ENCODE measurements at places on chromosomes 5 and 9.

DNA sequence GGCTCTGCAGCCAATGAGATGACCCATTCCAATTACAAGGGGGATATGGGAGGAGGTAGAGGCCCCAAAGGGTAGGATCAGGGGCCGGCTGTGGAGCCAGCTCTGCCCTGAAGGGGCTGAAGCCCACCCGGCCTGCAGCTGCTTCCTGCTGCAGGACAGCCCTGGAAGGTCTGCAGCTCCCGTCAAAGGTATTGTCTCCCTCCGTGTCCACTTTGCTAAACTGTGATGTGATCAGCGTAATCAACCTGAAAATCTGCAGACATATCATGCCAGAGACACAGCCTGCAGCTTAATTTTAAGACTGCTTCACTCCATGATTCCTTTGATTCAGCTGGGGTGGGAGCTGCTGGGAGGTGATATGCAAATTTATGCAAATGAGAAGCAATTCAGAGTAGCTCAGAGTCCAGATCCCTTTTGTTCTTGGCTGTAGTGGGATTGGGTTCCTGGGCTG, 90.7 kb downstream of the GADD45G start:
- DNase-seq, result no peak

GRCh38 chr5:103034662-103035392, 85.1 kb downstream of the GIN1 start:
- DNase-seq, result no peak

DNA sequence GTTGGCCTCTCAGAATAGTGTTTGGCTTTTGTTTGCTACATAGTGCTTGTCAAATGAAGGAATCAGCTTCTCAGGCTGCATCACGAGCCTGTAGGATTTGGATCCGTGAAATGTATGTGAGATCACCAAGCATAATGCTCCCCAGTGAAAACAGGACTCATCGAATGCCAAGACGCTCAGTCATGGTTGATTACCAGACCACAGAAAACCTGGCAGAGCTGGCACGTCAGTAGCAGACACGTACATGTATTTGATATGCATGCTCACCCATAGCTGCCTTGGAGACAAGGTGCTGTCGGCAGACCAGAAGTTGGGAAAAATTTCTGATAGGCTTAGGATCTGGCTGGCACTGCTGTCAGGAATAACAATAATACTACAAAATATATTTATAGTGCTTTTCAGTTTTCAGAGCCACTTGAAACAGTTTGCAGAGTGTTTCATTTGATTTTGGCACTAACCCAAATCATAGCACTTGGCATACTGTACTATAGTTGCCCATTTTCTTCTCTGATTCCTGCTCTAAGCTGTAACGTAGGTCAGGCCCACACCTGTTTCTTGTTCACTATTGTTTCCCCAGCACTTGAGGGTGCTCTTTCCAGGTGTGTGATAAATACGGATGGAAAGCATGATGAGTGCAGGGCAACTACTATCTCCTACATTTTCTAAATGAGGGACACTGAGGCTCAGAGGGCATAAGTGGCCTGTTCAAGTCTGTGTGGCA, 226.1 kb downstream of the NR3C1 start:
- DNase-seq, result no peak

DNA sequence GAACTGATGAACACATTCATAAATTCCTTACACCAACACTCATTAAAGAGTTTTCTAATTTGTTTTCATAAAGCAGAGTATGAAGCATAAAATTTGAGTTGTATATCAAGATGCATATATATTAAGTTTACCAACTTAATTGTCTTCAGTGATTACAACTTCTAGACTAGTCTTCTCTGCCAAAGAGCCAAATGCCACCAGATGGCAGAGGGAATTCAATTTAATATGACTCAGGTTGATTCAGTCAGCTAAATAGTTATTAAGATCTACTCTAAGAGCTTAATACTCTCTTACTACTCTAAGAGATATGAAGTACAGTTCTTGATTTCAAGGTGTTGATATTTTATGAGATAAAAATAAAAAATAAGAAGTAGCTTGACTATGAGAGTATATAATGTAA, 53.4 kb downstream of the CDH10 start:
- DNase-seq, result no peak

- DNase-seq, result no peak
Measured at GRCh38 chr9:92196909-92197308, 81.7 kb upstream of the SPTLC1 start.

DNA sequence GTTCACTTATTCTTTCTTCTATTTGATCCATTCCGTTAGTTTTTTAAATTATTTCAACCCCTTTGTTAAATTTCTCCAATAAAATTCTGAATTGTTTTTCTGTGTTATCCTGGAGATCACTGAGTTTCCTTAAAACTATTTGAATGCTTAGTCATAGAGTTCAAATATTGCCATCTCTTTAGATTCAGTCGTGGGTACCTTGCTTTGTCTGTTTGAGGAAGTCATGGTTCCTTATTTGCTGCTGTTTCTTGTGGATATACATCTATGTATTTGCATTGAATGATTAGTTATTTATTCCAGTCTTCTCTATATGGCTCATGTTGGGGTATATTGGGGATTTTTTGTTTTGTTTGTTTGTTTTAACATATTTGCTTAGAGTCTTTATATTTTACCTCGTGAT, 80.6 kb downstream of the HINT1 start:
- no peak for DNase-seq

DNA sequence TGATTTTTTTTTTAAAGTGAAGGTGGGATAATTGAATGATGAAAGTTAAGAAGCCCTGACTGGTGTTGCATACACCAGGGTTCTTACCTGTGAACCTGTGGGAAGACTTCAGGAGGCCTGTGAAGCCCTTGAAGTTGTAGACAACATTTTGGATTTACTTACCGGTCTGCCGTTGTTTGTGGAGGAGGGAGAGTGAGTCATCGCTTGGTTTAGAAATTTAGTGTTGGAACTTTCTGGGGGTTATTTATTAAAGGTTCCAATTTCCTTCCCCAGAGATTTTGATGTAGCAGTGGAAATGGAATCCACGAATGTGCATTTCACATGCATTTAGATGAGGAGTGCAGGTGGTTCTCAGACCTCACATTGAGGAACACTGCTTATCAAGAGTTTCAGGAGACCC, 49.6 kb downstream of the ARHGAP26 start:
- no peak for DNase-seq

DNA sequence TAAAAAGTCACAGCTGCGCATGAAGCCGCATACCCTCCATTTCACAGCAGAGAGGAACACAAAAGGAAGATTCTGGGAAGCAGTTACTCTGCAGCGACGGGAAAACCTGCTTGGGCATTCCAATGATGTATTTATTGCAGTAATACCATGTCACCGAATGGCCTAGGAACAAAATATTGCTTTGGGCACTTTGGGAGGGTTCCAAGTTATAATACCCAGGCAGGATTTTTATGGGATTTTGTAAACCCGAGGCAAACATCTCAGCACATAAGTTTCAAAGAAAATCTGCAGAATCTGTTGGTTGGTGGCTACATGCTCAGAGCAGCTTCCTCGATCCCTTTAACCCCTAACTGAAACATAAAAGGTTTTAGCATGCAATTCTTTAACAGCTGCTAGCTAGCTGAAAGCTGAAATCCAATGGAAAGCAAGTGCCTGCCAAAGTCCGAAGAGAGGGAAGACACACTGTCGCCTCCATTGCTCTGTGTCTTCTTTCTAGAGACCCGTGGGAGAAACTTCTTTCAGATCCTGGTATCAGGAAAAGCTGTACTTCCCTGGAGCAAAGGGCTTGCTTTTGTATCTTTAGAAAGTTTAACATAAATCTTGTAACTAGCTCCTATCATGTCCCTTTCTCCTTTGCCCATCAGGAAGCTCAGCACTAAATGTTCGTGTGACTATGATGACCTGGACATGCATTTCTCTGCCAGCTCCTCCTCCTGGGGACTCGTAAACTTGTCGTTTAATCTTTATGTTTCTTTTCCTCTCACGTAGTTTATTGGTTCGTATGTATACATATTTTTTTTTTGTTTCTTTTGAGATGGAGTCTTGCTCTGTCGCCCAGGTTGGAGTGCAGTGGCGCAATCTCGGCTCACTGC, 195.0 kb downstream of the MAPKAP1 start:
- no peak for DNase-seq

DNA sequence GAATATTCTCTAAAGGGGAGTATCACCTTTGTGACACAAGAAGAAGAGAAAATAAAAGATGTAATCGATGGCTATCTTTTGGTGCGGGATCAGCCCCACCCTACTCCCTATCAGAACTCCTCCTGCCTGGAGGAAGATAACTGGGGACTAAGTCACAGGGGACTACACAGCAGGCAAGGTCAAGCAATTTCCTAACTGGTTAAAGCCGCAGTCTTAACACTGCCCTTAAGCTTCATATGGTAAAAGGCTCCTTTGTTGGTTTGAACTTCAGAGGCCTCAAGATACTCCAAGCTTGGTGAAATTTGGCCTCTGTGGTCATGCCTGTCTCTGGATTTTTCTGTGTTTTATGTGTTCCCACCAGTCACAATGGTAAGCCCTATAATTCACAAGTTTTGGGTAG, 1.3 kb upstream of the SHISAL2B start:
- no peak for DNase-seq

- no peak for DNase-seq
Measured at GRCh38 chr9:18896531-18897179, 136.4 kb downstream of the SAXO1 start.

DNA sequence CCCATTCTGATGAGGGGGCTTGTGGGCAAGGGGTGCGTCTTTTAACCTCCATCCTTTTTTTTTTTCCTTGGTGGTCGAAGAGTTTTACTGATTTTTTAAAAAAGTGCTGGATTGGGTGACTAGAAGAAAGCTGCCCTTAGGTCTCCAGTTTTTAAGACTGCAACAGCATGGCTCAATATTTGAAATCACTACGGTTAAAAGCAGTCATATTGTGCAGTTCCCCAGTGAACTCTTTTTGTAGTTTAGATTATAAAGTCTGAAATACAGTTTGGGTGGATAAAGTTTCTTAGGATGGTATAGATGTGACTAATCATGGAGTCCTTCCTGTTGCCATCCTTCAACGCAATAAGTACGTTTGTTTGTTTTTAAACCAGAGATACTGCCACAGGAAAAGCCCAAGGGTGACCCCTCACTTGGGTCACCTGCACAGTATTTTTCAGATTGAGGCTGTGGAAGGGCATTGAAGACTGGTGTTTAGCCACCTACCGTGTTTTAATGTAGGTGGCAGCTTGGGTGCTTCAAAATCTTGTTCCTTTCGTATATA, 520 bp upstream of the DHFR start:
- no peak for DNase-seq

DNA sequence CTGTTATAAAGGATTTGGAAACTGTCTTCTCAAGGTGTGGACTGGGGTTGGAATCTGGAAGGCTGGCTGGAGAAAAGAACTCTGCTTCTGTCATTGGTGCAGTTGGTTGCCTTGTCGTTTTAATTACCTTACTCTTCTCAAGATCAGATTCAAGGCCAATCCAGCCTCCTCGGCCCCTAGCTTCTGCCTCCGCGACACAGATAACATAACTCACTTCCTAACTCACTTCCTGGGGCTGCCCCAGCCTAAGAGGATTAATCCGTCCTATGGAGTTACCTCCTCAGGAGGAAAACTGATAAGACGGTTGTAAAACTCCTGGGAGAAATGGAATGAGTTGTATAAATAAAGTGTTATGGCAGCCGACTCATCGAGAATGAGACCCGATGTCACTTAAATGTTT, 389.1 kb upstream of the WWC1 start:
- DNase-seq, result no peak

DNA sequence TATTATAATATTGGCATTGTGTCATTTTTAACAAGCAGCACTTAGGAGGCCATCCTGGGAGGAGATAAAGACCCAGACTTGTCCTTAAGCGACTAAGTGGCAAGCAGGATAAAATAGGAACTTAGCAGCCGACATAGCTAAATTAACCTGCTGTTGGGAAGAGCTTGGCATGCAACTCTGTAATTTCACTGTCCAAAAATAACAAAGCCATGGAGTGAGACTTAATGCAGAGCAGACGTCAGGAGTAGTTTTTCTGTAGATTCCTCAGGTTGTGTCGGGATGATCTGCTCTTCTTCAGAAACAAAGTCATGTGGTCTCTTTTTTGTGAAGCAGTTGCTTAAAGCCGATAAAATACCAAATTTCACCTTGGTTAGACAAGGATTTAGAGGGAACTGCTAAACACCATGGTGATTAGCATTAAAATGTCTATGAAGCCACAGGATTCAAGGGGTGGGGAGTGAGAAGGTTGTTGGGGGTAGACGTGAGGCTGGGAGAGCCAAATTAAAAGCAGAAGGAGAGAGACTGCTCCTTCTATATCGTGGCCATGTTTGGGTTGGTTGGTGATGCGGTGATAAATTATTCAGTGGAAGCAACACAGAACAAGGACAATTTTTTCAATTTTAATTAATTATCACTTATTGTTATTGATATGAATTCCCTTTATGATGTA, 303.0 kb downstream of the CSNK1G3 start:
- no peak for DNase-seq

GRCh38 chr9:111039231-111039906, 1.1 kb upstream of the LPAR1 start:
- DNase-seq, result no peak

DNA sequence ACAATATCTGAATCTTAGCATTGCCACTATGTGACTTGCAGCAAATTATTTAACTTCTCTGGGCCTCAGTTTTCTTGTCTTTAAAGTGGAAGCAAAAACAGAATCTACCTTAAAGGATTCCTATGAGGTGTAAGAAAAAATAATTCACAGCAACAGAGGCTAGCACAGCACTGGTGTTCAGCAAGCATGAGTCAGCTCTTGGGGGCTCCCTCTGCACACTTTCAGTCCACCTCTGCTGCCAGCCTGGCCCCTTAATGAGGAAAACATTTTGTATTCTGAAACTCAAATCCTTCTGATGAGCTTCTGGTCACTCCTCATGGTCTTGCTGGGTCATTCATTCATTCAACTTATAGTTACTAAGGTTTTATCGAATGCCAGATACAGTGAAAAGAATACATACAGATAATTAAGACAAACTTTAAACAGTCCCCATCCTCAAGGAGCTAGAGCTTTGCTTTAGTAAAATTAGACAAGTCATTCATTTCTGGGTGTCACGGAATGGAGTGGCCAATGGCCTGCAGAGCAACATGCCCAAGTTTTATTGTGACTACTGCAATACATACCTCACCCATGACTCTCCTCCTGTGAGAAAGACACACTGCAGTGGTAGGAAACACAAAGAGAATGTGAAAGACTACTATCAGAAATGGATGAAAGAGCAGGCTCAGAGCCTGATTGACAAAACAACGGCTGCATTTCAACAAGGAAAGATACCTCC, 26.8 kb upstream of the IQGAP2 start:
- DNase-seq, result no peak

GRCh38 chr5:8813180-8813579, 732.7 kb downstream of the SEMA5A start:
- no peak for DNase-seq

- DNase-seq, result no peak
Measured at GRCh38 chr5:131245312-131245711, 18.5 kb upstream of the CDC42SE2 start.
